ENCODE measurements at places on chromosomes 11 and 22.

DNA sequence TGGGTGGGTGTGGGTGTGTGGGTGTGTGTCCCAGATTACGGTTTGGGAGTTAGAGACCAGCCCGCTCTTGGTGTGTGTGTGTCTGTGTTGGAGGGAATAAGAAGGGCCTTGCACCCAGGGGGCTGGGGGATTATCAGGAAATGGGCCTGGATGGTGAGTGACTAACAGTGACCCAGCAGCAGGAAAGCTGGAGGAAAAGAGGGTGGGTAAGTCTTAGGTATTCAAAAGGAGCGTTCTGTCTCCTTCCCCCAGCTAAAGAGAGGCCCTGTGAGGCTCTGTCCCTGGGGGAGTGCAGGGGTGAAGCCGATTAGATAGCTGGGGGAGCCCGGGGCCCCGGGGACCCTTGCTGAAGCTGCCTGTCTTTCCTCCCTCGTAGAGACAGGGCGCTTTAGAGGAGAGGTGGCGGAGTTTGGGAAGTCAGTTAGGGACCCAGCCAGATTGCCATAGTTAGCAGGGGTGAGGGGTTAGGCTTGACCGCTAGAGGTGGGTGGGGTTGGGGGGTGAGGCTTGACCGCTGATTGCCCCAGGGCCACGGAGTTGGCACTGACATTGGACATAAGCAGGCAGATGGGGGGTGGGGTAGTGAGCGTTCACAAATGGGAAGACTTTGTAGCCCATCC lies 1.5 kb downstream of the OAF start:
- no peak for DNase-seq

GRCh38 chr11:60530454-60531100 lies 15.4 kb downstream of the MS4A13 start:
- DNase-seq, result no peak

DNA sequence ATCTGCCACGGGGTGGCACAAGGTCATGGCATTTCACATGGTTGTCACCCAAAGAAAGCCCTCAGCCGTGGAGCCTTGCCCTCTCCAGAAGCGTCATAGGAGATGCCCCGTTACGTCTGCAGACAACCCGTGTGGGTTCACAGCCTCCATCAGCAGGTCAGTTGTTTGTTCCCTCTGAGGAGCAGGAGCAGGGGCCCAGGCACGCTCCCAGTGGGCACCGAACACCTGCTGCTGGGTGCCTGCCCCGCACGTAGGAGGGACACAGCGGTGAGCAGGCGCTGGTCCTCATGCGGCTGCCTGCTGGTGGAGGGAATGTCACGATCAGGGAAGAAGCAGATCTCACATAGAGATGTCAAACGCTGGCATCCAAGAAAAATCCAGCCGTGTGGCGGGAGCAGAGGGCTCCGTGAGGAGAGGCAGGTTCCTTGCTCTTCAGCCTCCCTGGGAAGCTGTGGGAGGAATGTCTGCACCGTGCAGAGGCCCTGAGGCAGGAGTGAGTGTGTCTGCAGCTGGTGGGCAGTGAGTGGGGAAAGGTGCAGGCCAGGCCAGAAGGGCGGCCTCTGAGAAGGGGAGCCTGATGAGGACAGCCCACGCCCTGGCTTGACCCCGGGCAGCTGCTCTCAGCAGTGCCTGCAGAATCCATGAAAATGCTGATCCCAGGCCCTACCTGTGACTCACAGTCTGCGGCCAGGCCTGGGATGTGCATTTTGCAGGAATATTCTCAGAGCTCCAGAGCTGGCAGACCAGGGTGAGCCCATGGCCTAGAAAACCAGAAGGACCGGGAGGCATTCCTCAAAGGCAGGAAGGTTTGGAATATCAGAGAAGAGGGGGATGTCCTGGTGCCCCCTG lies 36.4 kb upstream of the TH start:
- DNase-seq, result no peak

- peak; percentile 60 for DNase-seq
Observed at GRCh38 chr11:340539-341512, 20.2 kb upstream of the IFITM3 start.

DNA sequence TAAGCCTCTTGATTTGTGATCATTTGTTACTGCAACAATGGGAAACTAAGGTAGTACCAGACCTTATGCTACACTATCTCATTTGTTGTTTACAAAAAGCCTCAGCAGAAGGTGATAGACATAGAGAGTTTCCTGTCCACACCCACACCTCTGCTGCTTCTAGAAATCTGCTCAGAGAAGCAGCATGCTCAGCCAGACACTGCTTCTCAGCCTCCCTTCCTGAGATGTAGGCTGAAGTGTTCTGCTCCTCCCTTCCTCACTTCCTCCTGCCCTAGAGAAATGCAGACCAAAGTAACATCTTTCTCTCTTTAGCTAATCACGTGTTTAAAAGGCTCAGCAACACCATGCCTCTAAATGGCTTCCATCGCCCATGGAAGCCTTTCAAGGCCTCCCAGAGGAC lies 88.4 kb downstream of the SLC1A2 start:
- peak; percentile 83 for DNase-seq

DNA sequence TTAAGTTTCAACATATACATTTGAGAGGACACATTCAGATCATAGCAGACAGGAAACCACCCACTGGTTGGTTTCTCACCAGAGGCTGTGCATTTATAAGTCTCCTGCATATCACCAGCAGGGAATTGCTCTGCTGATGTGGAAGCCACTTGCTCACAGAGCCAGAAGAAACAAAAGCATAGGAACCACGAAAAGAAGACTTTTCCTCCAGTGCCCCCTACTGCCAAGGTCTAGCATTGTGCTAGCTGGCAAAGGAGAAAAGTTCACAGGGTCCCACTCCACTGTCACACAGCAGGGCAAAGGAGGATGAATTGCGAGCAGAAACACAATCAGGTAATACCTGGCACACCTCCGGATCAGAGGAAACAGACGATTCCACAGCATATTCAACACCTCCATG lies 28.9 kb upstream of the ISX start:
- DNase-seq, result peak; percentile 75

DNA sequence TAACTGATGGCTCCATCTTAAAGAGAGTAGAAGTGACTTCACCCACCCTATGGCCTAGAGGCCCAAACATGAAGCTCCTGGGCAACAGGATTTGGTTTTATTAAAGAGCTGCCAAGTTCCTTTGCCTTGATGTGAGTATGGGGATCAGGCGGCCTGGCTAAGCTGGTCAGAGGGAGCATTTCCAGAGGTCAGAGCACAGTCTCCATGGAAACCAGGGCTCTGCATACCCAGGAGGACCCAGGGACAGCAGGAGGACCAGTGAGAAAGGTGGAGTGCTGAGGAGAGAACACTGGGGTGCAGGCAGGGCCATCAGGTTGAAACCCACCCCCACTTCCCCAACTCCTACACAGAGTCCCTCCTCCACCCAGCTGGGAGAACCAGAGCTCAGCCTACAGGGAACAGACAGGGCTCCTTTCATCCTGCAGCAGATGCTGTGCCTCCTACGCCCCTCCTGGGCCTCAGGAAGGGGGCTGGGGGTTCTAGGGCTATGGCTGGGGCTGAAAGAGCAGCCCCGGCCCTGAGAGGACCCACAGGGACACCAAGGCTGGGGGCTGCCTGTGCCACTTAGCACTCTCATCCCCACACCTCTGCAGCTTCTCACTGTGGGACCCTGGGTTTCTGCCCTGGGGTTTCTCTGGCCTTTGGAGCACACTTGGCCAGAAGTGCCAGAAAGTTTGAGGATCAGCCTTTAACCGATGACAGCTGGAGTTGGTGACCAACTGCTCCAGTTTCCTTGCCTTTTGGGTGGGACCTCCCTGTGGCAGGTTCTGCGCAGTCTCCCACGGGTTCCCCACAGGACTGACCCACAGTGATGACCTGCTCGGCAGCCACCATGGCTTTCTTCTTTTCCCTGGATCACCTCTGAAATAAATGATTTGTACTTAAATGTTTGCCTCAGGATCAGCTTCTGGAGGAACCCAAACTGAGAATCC lies 13.8 kb upstream of the P2RY6 start:
- no peak for DNase-seq

- DNase-seq, result no peak
Observed at GRCh38 chr22:43533656-43534428, 122.0 kb downstream of the MPPED1 start.

DNA sequence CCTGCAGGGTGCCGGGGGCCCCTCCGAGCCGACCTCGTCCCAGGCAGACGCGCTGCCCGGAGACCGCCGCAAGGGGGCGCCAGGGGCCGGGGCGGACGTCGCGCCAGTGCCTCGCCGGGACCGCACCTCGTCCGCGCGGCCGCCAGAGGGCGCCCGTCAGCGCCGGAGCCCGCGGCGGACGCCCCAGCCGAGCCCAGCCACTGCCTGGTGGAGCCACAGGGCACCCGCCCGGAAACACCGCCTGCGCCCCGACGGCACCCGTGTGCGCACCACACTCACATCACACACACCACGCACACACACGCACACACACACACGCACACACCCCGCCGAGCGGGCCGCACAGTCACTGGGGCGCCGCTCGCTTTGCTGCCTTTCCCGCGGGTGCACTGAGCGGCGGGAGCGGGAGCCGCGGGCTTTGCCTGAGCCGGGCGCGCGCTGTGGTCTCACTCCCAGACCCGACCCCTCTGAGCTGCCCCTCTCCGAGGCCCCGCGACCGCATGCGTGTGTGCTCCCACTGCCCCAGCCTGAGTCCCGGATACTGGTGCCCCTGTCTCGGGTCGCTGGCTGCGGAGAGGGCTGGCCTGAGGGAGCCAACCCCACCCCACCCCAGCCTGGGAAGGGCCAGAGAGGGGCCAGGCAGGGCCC lies 449.3 kb downstream of the OPCML start:
- DNase-seq, result peak; percentile 74

DNA sequence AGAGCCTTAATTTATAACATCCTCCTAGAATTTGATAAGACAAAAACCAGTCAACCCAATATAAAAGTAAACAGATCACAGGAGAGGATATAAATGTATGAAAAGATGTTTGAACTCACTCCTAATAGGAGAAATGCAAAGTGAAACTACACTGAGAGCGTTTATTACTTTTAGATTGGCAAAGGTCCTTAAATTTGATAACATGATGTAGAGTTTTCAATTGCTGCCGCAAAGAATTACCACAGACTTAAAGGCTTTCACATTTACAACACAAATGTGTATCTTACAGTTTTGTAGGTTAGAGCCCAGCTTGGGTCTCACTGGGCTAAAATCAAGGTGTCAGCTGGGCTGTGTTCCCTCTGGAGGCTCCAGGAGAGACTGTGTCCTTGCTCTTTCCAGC lies 9.1 kb upstream of the POU2AF2 start:
- no peak for DNase-seq

DNA sequence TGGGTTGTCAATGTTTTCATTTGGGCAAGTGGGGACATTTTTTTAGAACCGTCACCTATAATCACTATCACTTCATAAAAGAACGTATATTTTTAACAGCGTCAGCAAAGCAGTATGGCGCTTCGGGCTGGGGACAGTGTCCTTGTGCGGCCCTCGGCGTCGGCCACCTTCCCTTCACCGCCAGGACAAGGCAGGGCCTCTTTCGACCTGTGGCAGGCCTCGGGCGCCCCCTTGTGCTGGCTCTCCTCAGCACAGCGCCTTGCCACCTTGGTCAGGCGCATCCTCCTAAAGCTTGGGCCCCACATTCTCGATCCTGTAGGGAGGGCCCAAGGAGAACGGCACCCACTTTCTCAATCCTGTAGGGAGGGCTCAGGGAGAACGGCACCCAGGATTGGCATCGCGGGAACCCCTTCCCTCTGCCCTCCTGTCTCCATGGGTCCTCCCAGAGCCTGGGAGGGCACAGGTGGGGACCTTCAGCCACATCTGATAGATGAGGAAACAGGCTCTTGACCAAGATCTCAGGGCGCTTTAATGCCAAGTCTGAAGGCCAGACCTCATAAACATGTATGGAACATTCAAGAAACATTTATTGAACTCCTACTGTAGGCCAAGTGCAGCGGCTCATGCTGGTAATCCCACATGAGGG lies 11.5 kb upstream of the FADD start:
- peak; percentile 77 for DNase-seq

DNA sequence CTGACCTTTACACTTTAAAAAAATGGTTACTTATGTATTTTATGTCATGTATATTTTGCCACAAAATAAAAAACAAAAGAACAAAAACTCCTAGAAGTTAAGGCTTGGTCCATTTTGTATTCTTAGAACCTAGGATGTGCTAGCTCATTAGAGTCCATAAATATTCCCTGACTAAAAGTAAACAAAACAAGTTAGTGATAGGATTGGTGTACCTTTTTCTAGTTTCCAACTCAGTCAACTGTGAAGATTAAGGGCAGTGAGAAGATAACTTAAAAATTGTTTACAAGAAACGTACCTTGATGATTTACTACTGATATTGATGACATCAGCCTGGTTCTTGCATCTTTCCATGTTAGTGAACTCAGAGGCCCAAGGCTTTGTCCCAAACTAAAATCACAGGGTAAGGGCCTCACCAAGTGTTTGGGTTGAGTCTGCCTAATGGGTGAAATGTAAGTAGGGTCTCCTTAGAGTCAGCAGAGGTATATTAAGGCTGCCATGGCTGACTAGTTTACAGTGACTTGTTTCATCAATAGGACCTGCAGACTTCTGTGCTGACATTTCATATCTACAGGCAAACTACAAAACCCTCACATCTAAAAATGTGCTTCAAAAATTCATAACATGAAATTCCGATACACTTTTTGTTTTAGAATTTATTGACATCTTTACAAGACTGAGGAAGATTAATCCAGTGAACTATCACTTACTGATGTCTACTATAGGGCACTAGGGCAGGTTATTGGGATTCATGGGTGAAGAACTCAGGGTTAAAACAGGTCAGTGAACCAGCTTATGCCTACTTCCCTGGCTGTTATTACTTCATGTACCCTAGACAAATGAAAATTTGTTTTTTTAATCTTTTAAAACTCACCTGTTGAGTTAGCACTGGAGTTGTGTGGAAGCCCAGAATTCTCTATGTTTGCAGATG lies 4.4 kb downstream of the TMEM123 start:
- DNase-seq, result no peak

DNA sequence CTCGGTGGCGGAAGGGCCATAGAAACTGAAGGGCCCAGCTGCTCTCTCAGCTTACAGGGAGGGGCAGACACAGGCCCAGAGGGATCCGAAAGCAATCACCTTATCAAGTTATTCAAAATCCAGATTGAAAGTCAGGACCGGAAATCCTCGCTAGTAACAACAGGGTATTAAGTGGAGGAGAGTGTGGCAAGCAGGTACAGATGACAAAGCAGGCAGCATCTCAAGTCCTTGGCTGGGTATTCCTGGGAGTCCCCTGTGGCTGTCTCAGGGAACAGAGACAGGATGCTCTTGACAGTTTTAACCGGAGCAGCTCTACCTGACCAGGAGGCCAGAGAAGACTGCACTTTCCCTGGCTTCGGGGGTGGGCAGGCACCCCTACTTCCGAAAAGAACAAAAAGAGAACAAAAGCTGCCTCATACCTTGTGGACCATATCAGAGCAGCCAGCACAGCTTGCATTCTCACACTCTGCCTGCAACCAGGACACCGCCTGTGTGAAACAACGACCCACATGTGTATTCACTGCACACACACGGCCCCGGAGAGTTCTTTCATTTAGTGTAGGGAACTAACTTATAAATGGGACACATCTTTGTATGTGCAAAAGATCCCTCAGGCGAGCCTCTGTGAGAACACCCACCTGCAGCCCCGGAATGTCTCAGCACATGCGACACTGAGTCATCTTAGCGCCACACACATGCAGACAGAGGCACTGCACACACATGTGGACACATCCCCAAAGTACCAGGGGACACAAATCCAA lies 78.3 kb downstream of the MICAL3 start:
- DNase-seq, result peak; percentile 36

Measured in mesendoderm (in vitro differentiated cells).